Stimulated activated naive B cell treated with anti-CD40 and anti-IgM and Interleukin-4, amounts not matched to agents 10 μg/mL and 1 μg/mL and 100 μg/mL, for 72 hours (primary cell): ENCODE measurements at places on chromosomes 7 and 10.

DNA sequence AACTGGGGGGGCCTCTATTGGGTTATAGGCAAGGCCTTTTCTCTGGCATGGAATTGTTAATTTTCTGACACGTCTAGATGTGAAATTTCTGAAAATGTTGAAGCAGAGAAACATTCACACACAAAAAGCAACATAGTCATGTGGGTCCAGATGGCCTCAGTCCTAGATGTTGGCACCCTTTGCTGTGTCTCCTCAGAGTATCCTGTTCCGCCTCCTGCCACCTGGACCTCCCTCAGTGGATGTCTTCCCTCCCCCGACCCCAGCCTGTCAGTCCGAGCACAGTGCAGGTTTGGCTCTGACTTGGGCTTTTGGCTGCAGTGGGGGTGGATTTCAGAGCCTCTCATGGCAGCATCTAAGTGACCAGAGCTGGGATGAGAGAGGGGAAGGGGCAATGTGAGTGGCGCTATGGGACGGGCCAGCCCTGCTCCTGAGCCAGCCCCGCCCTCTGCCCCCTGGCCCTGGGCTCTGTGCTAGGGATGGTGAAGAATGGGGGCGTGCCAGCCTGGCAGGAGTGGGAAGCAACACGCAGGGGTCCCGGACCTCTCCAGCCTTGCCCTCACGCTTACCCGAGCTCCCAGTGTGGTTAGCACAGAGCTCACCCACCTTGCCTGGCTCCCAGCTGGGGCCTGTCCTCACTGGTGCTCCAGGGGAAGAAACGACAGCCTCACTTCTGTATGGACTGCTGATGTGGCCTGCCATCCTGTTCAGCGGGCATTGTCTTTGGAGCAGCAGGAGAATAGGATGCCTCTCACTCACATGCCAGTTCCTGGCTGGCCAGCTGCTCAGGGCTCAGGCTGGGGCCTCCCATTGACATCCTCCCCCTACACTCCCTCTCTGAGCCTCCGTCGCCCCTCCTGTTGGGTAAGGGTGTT is 6.2 kb downstream of the ATP6V0E2 start:
- no peak for DNase-seq

GRCh38 chr10:30490289-30491000 is 56.5 kb downstream of the MAP3K8 start:
- peak; percentile 46 for DNase-seq

GRCh38 chr7:136728945-136729344 is 139.5 kb upstream of the CHRM2 start:
- DNase-seq: no peak

GRCh38 chr10:125262409-125262808 is 102.0 kb upstream of the CTBP2 start:
- DNase-seq: no peak

DNA sequence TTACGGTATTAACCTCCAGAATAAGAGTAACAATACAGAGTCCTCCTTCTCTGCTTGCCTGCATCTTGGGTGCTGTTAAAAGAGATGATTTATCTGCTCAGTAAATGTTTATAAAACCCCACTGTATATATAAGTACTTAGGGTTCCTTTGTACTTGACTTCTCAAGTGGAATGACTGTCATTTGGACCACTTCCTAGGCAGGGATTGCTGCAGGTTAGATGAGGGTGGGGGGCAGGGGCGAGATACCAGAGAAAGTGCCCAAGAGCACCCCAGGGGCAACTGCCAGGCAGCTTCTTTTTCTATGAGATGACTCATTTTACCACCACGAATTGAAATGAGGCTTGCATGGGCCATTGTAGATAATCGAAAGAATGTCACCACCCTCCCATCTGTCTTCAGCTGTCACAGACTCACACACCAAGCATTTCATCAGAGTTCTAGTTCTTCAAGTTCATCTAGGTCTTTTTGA is 421.9 kb upstream of the GALNT17 start:
- DNase-seq: no peak

- DNase-seq: peak; percentile 73
Observed at GRCh38 chr10:88582806-88583583, at the start of gene RNLS. TSS of gene RNLS (minus strand) at chr10:88583318.

GRCh38 chr10:79070606-79071395 is 2.0 kb downstream of the ZMIZ1 start:
- DNase-seq: peak; percentile 12

DNA sequence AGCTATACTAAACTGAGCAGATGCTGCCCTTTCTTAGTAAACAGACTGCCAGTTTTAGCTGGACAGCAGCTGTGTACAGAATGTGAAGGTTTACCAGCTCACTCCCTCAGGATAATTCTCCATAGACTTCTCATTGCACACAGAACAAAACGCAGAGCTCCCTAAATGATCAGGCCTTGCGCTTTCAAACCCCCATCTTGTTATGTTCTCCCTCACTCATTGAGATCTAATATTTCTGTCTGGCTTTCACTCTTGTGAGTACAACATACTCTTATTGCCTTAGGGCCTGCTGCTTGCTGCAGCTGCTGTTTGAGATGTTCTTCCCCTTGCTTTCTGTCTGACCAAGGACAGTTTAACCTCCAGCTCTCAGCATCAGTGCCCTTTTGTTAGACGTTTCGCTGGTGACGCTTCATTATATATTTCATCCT is 17.3 kb downstream of the VWDE start:
- no peak for DNase-seq

- no peak for DNase-seq
Observed at GRCh38 chr7:7266257-7266881, 84.0 kb downstream of the C1GALT1 start.

GRCh38 chr10:113221756-113222168 is 271.7 kb downstream of the TCF7L2 start:
- no peak for DNase-seq

GRCh38 chr10:60434418-60435046 is 44.9 kb upstream of the ANK3 start:
- DNase-seq: no peak

- DNase-seq: peak; percentile 11
Observed at GRCh38 chr7:47253650-47254080, 328.2 kb downstream of the TNS3 start.

- no peak for DNase-seq
Observed at GRCh38 chr7:80600046-80600445, 38.4 kb upstream of the CD36 start.

- no peak for DNase-seq
Observed at GRCh38 chr7:94069162-94069739, 65.1 kb upstream of the BET1 start.

DNA sequence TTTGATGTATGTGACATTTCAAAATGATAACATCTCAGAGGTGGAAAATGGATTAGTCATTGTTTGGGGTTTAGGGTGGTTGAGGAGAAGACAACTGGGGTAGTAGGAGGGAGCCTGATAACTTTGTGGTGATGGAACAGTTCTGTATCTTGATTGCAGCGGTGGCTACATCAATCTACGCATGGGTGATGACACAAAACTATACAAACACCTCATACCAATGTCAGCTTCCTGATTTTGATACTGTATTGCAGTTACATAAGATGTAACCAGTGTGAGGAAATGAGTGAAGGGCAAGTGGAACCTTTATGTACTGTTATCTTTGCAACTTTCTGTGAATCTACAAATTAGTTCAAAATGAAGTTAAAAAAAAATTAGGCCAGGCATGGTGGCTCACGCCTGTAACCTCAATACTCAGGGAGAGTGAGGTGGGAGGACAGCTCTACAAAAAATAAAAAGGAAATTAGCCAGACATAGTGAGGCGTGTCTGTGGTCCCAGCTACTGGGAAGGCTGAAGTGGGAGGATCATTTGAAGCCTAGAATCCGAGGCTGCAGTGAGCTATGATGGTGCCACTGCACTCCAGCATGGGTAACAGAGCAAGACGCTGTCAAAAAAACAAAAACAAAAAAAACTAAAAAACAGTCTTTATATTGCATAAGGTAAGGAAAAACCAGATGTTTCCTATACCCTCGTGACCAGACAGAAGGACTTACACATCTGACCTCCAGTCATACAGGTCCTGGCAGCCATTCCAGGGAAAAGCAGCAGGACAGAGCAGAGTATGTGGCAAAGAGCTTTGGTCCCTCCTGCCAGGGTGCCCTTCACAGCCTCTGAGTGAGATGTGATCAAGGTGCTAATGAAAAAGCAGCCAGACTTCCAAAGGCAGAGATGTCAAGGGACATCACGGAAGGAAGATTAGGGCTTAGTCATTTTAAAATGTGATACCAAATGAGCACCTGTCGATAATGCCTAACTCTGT is 50.8 kb downstream of the CYTH3 start:
- peak; percentile 12 for DNase-seq

DNA sequence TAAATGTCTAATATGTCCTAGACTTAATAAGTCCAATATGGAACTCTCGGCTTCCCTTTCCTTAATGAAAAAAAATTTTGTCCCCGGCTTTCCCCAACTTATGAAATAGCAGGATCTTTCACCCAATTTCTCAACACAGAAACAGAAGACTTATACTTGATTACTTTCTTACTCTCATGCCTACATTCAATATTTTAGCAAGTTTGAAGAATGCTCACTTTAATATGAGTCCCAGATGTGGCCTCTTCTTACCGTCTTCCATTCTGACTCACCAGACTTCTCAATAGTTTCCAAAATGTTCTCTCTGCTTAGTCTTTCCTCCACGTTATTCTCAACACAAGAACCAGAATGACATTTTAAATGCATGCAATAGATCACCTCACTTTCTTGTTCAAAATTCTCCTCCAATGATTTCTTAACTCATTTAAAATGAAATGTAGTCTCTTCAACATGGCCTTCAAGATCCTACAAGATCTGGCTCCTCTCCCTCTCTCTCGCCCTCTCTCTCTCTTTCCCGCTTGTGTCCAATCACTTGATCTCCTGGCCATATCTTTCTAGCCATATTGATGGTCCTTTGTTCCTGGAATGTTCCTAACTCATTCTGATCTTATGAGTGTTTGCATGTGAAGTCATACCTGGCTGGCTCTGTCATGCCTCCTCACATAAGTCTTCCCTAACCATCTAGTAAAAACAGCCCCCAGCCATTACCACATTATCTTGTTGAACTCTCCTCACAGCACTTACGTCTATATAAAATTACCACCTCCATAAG is 119.7 kb upstream of the FAM3C start:
- no peak for DNase-seq

DNA sequence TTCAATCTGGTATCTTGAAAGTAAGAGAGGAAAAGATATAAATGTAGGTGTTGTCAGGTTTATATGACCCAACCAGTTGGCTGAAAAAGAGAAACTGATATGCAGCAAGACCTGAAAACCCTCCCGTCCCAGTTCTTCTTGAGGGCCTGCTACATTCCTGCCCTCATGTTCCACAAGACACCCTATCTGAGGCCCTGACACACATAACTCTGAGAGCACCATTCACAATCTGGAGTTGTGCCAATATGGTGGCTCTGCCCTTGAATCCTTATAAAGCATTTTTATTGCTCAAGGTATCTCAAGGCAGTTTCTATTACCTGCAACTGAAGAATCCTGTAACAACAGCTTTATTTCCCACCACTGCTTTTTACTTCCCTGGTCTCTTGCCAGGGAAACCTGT is 17.0 kb downstream of the XPNPEP1 start:
- DNase-seq: no peak

DNA sequence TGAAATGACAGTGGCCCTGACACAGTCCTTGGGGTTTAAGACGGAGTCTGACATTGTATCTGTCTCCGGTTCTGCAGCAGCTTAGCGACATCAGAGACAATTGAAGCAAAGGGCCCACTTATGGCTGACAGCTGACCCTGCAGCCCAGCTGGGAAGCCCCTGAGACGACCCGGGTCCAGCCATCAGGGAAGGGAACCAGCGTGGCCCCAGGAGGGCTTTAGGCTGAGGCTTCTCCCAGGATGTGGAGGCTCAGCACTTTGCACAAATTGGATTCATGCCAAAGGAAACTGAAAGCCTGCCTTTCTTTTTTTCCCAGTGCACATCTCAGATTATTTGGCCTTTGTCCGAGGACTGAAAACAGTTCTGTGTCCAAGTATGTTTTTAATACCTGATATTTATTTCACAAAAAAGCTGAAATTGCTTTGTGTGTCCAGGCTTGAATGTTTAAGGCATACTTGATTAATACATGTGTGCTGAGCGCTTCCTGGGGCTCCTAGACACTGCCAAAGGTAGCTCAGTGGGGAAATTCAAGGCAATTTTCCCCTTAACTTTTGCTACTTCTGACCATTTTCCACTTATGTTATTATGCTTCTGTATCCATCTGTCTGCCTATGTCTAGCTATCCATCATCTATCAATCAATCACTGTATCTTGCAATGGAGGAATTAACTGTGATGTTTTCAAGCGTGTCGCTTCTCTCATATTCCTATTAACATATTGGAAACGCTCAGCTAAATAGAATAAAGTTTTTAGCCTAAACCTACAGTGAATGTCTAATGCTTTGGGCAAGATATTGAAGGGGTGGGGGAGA is 34.8 kb downstream of the KLF6 start:
- DNase-seq: no peak

DNA sequence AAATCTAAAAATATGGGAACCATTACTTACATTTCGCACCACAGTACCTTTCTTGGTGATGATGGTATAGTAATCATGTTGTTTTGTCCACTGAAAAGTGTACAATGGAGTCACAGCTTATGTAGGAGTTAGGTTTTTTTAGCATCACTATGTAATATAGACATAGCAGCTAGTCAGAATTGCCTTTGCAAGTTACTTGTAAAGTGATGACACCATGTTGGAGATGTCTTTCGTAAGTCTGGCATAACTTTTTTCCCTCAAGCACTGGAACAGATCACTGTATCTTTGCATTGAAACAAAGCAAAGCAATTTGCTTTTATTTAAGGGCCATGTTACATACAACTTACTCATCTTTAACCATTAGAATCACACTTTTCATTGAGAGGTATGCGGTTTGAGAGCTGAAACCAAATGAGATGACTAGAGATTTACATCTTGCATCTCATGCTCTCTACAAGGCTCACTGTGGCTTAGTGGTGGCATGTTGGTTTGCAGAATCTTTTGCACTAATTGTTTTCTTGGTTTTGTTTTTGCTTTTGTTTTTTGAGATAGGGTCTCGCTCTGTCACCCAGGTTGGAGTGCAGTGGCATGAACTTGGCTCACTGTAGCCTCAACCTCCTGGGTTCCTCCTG is 18.3 kb downstream of the UBN2 start:
- no peak for DNase-seq
